ENCODE measurements at places on chromosomes 7 and 10.

DNA sequence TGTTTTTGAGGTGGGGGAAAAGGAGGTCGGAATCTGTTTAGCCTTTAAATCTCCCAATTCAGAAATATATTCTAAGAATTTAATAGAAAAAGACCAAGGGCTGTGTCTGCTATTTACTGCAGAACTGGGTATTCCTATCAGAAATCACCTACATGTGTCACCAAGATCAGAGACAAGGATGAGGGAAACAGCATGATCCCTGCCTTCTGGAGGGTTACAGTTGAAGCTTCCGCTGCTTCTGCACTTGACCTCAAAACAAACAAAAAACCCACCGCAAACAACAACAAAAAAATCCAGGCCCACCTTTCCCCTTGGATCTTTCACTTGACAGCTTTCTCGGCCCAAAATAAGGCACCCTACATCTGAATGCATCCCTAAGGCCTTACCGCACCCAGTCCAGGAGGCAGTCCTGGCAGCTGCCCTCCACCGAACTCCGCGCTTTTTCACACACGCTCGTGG, 750 bp upstream of the CDK14 start:
- peak; percentile 67 for DNase-seq

DNA sequence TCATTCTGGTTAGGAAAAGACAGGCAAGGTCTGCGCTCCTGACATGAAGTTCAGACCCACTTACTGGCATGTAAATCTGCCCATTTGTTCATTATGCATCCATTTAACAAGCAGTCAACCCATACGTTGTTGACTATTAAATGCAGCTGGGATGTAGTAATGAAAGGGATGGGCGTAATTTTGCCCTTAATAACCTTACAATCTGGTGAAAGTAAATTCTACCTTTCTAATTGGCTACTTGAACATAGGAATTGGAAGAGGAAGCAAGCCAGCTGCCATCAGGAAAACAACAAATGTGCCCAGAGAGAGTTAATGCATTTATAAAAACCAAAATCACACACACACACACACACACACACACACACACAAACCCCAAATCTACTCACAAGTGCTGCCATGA, 170.2 kb upstream of the PITRM1 start:
- no peak for DNase-seq

DNA sequence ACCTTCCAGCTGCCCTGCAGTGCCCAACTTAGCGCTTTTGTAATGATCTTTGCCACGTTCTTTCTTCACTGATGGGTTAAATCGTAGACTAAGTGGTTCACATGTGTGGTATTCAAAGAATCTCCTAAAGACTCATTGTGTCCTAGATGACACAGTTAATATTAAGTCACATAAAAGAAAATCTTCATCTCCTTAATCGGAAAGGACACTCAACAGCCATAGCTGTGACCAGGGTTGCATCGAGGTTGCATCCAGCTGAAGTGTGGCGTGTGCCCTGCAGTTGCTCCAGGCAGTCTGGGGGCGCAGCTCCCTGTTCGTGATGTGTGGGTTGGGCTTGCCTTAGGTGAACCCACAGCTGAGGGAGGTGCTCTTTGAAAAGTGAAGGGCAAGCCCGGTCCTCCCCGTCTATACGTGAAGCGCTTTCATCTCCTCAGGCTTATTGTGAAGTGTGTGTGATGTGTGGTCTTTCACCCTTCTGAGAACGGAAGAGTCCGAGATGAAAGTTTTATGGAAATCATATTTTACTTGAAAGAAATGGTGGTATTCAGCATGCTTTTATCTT, 122.7 kb downstream of the TRRAP start:
- DNase-seq = no peak

GRCh38 chr7:13988731-13989125, 738 bp downstream of the ETV1 start:
- DNase-seq = no peak

- DNase-seq = no peak
Measured at GRCh38 chr10:200405-200804, 65.2 kb downstream of the ZMYND11 start.

DNA sequence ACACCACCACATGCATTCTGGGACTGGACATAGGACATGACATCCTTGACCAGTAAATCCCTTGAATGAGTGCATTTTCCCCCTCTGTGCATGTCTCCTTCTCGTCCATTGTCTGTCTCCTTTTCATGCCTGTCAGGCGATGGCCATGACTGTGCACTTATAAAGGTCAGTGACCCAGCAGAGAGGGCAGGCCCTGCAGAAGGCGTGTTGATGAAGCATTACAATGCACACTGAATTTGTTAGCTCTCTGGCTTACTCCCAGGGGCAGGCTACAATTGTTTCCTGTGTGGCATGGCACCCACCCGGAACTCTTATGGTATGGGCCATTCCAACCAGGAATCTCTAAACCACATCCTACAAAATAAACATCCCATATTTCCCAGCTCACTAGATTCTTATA, 71.1 kb downstream of the SAMD9 start:
- no peak for DNase-seq

- DNase-seq = no peak
Measured at GRCh38 chr7:36149694-36150452, 3.2 kb upstream of the EEPD1 start.

GRCh38 chr10:28241741-28242399, 61.0 kb downstream of the MPP7 start:
- peak; percentile 2 for DNase-seq

GRCh38 chr7:55957190-55957589, 5.5 kb downstream of the MRPS17 start:
- no peak for DNase-seq

GRCh38 chr10:59007307-59008025, 169.0 kb upstream of the PHYHIPL start:
- DNase-seq = no peak

GRCh38 chr7:69364813-69365643, 233.2 kb upstream of the AUTS2 start:
- DNase-seq = no peak

DNA sequence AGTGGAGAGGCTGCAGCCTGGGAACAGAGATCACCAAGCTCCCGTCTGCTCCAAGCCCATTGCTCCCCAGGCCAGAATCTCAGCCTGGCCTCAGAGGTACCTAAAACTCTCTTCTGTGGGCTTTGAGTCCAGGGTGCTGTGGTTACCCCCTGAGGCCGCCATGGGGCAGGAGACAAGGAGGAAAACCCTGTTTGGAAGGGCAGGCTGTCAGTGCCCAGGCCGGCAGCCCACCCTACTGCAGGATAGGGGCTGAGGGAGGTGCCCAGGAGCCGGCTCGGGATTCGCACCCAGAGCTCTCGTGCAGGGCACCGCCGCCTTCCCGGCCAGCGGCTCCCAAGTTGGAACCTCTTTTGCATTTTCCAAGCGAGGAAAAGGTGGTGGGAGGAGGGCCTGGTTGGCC, 24.5 kb downstream of the UNCX start:
- no peak for DNase-seq

- no peak for DNase-seq
Measured at GRCh38 chr10:56551037-56551436, 190.0 kb upstream of the ZWINT start.

DNA sequence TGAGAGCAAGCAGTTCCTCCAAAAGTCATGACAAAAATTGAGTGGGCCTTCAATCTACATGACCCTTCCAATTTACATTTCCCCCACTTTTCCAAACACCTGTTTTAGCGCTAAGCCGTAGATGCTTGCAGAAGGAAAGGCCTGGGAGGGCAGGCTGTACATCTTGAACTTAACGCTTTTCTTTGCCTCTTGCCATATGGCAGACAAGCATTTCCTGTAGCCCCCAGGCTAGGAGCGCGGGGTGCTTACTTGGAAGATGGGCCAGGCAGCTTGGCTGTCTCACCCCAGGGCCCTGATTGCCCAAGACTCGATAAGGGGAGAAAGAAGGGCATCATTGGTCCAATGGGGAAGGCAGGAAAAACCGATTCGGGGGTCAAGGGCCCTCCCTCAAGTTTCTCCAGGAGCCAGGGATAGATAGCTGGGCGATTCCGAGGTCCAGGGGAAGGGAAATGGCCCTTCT, 1.8 kb downstream of the HOXA10 start:
- DNase-seq = no peak

DNA sequence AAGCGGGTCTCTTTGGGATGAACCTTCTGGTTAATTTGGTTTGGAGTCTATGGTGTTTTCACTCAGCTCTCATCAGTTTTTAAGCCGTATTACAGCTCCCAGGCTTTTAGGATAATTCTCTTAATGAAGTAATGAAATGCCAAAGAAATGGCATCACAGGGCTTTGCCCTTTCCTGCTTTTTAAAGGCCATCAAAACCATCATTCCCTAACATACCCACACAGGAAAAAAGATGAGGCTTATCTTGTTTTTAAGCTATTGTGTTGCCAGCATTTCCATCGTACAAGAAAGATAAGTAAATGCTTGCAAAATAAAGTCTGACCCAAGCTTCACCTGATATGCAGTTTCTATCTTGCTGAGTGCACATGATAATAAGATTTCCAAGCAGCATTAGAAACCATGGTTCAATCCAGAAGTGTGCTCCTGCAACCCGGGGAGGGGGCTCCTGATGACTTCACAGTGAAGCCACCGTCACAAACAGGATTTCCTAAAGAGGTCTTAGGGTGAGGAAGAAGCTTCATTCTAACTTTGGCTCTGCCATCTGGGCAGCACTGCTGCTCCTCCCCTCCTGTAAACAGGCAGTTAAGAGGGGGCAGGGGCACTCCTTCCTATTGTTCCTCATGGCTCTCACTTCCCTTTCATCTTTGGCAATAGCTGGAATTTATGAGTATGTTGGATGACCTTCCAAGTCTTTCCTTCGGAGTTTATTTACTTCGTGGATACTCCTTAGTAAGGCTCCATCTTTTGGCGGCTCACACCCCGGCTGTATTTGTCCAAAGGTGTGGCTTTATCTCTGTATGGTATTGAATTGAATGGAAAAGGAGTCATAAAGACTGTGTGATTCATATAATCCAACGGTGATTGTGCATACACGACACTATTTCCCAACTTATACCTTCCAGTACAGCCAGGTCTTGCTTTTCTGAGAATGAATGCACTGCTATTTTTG, 55.2 kb upstream of the FAM133B start:
- no peak for DNase-seq

DNA sequence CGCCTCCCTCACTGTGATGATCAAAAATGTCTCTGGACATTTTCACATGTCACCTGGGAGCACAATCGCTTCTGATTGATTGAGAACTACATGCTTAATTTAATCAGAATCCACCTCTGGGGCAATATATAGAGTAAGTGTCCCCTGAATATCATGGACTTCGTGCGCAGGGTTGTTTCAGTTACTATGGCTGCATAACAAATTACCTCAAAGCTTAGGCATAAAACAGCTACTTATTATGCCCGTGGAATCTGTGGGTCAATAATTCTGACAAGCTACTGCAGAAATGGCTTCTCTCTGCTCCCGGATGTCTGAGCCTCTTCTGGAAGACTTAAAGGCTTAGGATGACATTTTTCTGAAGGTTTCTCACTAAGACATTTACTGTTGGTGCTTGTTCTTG, 334.4 kb downstream of the GPR158 start:
- no peak for DNase-seq

GRCh38 chr7:116726149-116726548, 54.2 kb downstream of the MET start:
- DNase-seq = peak; percentile 14

DNA sequence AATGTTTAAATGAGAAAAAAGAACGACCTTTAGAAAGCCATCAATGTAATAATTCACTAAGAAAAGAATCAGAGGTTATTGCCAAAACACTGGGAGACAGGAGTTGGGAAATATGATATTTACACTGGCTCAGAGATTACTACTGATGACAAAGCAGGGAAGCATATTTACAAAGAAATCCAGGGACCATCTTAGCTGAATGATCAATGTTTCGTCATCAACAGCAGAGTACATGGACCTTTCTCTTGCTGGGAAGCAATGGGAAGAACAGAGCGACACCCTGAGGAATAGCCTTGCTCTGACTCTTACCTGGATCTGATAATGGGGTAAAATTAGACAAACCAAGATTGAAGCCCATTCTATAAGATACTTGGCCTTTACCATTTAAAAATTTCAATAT, 1293.5 kb downstream of the XPNPEP1 start:
- DNase-seq = no peak

DNA sequence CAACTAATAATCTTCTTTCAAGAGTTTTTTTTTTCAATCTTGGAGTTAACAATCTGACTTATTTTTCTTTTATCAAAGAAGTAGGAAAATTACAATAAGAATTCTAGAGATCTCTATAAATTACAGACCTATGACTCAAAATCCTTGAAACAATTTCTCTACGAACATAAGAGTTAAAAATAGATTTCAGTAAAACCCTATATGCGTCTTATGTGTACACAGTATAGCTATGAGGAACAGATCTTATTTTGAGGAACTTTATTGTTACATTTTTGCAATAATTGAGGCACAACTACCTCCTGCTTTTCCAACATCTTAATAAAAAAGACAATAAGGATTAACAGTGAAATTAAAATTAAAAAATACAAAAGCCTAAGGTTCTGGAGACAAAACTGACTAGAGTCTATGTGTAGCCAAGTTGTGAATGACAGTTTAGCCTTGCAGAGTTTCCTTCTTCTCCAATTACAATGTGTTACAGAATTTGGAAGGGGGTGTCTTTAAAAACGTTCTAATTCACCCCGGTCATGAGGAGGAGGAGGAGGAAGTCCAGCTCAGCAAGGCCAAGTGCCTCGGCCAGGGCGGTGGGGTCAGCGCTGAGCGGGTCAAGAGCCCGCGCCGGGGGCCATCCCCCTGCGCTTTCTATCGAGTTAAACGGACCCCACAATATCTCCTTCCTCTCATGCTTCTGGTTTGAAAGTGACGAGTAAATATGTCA, 40.5 kb downstream of the AMZ1 start:
- DNase-seq = no peak

DNA sequence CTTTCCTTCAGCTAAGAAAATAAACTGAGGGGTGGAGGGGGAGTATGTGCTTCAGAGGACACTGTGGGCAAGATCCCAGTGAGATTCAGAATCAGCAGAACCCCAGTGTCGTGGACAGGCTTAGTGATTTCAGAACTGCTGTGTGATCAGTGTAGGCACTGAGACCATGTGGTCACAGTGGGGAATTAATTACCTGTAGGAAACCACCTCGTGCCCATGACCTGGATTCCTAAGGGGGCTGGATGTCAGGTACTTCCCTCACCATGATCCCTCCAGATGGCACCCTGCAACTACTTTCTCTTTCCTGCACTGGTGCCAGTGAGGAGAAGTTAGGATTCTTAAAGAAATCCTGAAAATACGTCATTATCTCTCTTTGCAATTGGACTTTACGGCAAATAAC, 64.4 kb downstream of the HBP1 start:
- no peak for DNase-seq

DNA sequence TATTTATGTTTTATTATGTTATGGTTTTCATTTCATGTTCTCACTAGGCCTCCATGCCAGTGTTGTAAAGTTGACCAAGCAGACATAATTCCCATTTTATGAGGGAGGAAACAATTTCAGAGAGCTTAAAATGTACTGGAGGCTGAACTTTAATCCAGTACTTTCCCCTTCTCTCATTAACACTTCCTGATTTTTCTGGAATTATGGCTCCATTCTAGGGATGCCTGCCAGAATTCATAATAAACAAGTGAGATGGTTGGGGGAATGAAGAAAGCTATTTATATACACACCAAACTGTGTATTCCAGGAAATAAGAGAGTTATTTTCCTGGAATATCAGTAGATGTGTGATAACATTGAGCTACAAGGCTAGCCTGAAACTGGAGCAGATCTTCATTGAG, 6.9 kb downstream of the TMEM236 start:
- no peak for DNase-seq
